Endodermal cell (in vitro differentiated cells): ENCODE measurements at places on chromosomes 16 and 17. TPM values are rescaled to one million over a fixed set of nuclear protein-coding genes. Genes with fewer than 3 reads are reported as not detected.

- no peaks in the 10 kb centered on the region for H3K36me3 ChIP-seq
- peaks cover 11% of the 10 kb centered on the region for H3K4me1 ChIP-seq
- H3K27me3 ChIP-seq = no peaks in the 10 kb centered on the region
- no peak overlapping the region for H3K27ac ChIP-seq
- no peak overlapping the region for H3K4me3 ChIP-seq
These were observed 97.1 kb upstream of the MYOCD start for GRCh38 chr17:12568358-12569251.

DNA sequence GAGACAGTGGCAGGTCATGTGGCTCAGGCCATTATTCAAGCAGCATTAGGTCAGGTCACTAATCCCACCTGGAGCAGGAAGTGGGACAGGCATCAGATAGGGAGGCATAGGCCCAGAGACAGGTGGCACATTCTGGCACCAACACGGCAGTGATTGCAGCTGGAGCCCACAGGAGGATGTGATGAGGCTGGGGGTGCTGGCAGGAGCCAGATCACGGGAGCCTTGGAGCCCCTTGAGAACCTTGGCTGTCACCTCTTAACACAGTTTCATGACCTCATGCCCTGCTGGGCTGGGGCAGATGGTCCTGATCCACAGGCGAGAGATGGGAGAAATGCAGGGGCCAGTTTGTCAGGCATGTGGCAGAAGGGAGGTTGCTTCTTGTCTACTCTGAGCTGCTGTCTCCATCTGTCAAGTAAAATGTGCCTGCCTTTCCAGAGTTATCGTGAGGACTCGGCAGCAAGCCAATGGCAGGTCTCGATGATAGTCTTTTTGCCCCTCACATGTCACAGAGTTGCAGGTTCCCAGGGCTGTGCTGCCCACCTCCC, 109.6 kb downstream of the CLEC16A start:
- peaks cover 11% of the 10 kb centered on the region for H3K36me3 ChIP-seq
- no peak overlapping the region for H3K27ac ChIP-seq
- no peaks in the 10 kb centered on the region for H3K27me3 ChIP-seq
- no peak overlapping the region for H3K4me3 ChIP-seq
- DNase-seq = no peak

CFAP119 gene
- total RNA-seq = 10.4 and 12.6 TPM in 2 replicates

DNA sequence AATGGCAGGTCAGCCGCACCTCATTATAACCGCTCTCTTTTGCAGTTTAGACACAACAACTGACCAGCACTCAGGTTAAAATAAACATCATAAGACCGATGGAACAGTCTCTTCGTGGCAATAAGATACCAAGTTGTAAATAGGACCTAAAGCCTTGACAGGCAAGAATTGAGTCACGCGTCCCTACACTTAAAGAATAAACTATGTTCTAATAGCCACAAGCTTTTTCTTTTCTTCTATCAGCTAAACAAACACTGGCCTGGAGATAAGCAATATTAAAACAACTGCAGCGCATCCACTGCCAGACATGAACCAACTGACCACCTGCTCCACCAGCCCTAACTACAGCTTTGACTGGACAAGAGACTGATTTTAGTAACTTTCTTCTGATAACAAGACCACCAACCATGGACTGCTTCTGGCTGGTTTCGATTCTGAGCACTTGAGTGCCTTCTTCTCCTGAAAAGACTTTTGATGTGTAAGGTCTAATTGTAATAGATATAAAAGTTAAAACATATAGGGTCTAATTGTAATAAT, 17.5 kb downstream of the SLFN12L start:
- no peak for DNase-seq
- no peaks in the 10 kb centered on the region for H3K27me3 ChIP-seq
- no peaks in the 10 kb centered on the region for H3K36me3 ChIP-seq
- H3K4me3 ChIP-seq = no peak overlapping the region
- H3K27ac ChIP-seq = no peak overlapping the region
- no peaks in the 10 kb centered on the region for H3K4me1 ChIP-seq

ZP2 gene
- total RNA-seq = not detected in 3 replicates

LRRC37A gene
- 3.4 and 4.9 TPM in 2 replicates for total RNA-seq

DNA sequence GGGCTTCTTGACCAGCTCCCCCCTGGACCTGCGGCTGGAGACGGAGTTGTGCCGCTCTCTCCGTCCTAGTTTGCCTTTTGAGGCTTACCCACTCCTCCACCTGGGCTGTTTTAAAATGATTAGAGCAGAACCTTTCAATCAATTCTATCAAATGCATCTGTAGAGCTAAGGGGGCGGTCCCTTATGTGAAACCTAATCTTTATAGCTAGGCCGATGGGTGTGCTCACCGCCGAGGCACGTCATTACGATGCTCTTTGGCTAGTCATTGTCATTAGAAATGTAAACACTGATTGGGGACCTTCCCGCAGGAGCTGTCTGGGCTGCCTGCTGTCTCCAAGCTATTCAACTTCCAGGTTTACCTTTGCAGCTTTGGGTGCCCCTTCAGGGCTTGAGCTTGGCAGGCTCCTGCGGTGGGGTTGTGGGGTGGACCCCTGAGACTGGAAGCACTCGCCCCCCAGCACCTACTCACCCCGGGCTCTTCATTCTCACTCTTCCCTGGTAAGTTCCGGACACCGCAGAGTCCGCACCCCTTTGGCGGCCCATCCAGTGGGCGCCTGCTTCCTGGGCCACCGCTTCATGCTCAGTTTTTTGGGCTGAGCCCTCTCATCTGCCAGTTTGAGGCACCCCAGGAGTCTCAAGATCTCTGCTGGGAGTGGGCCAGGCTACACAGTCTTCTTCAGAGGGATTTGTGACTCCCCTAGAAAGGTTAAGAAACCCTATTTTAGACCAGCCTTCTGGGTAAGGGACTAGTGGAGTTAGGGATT, 20.9 kb upstream of the IL17C start:
- peaks cover 51% of the 10 kb centered on the region for H3K36me3 ChIP-seq
- peak; percentile 71 for DNase-seq
- no peaks in the 10 kb centered on the region for H3K27me3 ChIP-seq
- peak overlapping the region; percentile 41 for H3K27ac ChIP-seq
- H3K4me3 ChIP-seq = no peak overlapping the region
- peaks cover 33% of the 10 kb centered on the region for H3K4me1 ChIP-seq

DNA sequence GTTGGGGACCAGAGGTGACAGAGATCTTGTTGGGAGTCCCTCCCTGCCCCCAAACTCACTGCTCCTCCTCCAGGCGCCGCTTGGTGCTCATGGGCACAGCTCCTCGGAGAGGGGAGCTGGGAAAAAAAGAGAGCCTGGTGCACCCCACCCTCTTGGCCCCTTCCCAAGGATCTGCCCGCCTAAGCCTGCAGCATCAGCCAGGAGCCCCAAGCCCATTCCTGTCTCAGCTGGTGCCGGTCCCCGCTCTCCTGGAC, 400 bp downstream of the HCFC1R1 start:
- no peaks in the 10 kb centered on the region for H3K27me3 ChIP-seq
- peaks cover 12% of the 10 kb centered on the region for H3K4me1 ChIP-seq
- H3K36me3 ChIP-seq = peaks cover 30% of the 10 kb centered on the region
- peak overlapping the region; percentile 97 for H3K4me3 ChIP-seq

DNA sequence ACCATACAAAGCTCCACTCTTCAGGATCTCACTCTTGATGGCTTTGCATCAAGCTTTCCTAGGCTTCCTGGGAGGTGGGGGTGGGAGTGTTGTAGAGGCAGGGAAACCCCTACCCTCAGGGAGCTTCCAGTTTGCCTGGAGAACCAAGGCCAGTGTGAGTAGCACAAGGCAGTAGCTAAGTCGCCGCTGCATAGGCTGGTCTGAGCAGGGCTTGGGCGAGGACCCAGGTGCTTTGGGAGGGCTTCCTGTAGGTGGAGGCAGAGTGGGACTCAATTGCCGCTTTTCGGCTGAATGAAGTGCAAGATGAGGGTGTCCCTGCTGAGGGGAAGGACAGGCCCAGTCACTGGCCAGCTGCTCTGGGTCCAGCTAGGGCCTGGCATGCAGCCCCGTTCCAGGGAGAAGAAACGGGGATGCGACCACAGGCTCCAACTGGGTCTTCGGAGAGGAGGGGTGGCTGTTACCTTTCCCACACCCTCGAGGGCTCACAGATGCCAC, 3.9 kb downstream of the CD79B start:
- H3K4me3 ChIP-seq = no peak overlapping the region
- H3K4me1 ChIP-seq = no peaks in the 10 kb centered on the region

- H3K27me3 ChIP-seq = no peaks in the 10 kb centered on the region
- no peak overlapping the region for H3K27ac ChIP-seq
- no peak overlapping the region for H3K4me3 ChIP-seq
- H3K4me1 ChIP-seq = no peaks in the 10 kb centered on the region
- no peak for DNase-seq
- no peaks in the 10 kb centered on the region for H3K36me3 ChIP-seq
These were observed 64.3 kb upstream of the HS3ST3A1 start for GRCh38 chr17:13665872-13666635.

GP1BA gene
- total RNA-seq = not detected in 3 replicates

TMEM235 gene
- total RNA-seq = 0.29 and 0.33 TPM in 2 replicates

DNA sequence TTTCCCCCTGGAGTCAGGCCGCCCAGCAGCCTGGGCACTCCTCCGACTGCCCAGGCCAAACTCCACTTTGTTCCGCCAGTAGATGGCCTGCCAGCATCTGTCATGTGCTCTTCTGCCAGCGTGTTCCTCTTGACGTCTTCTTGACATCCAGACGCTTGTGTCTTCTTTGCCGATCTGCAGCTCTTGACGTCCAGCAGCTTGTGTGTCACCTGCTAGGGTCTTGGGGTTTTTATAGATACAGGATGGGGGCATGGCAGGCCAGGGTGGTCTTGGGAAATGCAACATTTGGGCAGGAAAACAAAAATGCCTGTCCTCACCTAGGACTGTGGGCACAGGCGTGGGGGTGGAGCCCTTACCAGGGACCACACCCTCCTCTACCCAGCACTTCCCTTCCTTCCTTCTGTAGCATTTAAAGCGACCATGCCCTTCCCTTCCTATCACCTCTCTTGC, 88.7 kb downstream of the BMERB1 start:
- DNase-seq = no peak
- no peaks in the 10 kb centered on the region for H3K36me3 ChIP-seq
- H3K27ac ChIP-seq = no peak overlapping the region
- H3K27me3 ChIP-seq = no peaks in the 10 kb centered on the region
- H3K4me3 ChIP-seq = no peak overlapping the region

DNA sequence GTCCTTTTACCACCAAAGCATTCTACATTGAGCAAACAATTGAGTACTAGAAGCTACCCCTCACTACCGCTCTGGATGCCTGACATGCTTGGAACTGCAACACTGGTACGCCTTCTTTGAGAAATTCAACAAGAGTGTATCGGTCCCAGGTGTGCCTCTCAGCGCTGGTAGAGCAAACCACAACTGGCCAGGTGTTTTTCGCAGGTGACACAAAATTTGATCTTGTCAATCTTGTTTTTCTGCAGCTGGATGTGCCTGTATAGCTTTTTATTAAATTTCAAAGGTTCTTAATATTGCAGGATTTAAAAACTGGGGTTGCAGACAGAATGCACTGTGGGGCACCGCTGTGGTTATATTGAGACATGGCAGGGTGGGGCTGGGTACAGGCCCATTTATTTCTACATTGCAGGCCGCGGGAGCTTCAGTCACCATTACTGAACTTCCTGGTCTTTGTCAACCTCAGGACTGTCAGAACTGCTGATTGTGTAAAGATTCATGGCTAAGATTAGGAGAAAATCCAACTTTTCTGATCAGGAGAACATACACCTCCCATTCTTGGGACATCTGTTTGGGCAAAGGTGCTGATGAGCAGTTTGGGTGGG, 4.5 kb upstream of the SNX20 start:
- no peak overlapping the region for H3K27ac ChIP-seq
- H3K4me1 ChIP-seq = no peaks in the 10 kb centered on the region
- H3K4me3 ChIP-seq = no peak overlapping the region
- H3K27me3 ChIP-seq = no peaks in the 10 kb centered on the region

HBA1 gene
- not detected in 3 replicates for total RNA-seq

GRCh38 chr16:74862743-74863244, 88.2 kb upstream of the FA2H start:
- no peak overlapping the region for H3K27ac ChIP-seq
- no peaks in the 10 kb centered on the region for H3K27me3 ChIP-seq
- DNase-seq = no peak
- H3K4me3 ChIP-seq = no peak overlapping the region
- H3K36me3 ChIP-seq = no peaks in the 10 kb centered on the region

DNA sequence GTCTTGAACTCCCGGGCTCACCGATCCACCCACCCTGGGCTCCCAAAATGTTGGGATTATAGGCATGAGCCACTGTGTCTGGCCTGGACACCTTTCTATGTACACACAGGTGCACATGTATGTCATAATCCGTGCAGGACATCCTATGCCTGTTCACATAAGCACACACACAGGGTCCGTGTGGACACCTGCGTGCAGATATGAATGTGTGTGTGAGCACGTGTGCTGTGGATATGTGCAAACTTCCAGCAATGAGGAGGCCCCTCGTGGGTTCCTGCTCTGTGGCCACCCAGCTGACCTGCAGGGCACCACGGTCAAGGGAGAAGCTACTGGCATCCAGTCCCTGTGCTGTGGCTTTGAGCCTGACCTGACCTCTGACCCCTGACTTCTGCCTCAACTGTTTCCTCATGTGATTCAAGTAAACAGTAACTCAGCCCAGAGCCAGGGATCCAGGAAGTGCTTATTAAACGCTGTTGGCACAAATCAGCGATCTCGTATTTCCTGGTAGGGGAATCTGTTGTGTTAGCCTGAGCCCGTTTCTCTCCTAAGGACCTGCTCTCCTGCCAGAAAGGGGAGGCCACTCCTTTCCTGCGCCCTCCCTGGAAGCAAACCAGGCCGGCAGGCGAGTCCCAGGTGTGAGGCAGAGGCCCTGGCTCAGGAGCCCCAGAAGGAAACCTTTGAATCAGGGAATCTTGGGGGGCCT, 6.5 kb downstream of the CPNE7 start:
- no peak overlapping the region for H3K4me3 ChIP-seq
- no peaks in the 10 kb centered on the region for H3K4me1 ChIP-seq
- DNase-seq = no peak
- H3K27me3 ChIP-seq = peaks cover 11% of the 10 kb centered on the region
- no peaks in the 10 kb centered on the region for H3K36me3 ChIP-seq

DNA sequence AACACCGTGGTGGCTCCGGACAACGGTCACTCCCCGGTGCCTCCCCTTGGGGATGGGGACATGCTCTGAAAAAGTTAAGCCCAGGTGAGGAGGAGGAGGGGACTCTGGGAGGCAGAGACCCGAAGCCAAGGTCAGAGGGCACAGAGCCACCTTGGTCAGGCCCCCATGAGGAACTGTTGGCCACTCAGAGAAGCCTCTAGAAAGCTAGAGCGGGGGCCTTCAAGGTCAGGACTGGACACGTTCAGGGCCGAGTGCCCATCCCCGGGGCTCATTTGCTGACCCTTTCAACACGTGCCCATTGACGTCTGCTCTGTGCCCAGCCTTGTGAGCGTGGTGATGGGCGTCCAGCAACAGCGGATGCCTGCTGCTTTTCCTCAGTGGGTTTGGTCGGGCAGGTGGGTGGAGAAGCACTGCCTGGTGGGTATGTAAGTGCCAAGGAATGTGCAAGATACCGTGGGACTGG, 38.2 kb downstream of the HASPIN start:
- H3K4me1 ChIP-seq = no peaks in the 10 kb centered on the region
- H3K27me3 ChIP-seq = no peaks in the 10 kb centered on the region
- H3K4me3 ChIP-seq = no peak overlapping the region
- H3K27ac ChIP-seq = no peak overlapping the region
- DNase-seq = peak; percentile 44
- H3K36me3 ChIP-seq = no peaks in the 10 kb centered on the region

GRCh38 chr16:73365016-73365551, 317.2 kb upstream of the ZFHX3 start:
- H3K36me3 ChIP-seq = no peaks in the 10 kb centered on the region
- H3K4me1 ChIP-seq = no peaks in the 10 kb centered on the region
- H3K27me3 ChIP-seq = no peaks in the 10 kb centered on the region
- no peak overlapping the region for H3K4me3 ChIP-seq

- no peaks in the 10 kb centered on the region for H3K36me3 ChIP-seq
- H3K4me1 ChIP-seq = no peaks in the 10 kb centered on the region
- H3K27ac ChIP-seq = no peak overlapping the region
- no peak overlapping the region for H3K4me3 ChIP-seq
- no peak for DNase-seq
These were observed 279.6 kb upstream of the AXIN2 start for GRCh38 chr17:65841089-65841488.
